Kidney (tissue), 22 donors: ENCODE measurements at places on chromosomes 7 and 10. TPM values are rescaled to one million over a fixed set of nuclear protein-coding genes. Genes with fewer than 3 reads are reported as not detected.

DNA sequence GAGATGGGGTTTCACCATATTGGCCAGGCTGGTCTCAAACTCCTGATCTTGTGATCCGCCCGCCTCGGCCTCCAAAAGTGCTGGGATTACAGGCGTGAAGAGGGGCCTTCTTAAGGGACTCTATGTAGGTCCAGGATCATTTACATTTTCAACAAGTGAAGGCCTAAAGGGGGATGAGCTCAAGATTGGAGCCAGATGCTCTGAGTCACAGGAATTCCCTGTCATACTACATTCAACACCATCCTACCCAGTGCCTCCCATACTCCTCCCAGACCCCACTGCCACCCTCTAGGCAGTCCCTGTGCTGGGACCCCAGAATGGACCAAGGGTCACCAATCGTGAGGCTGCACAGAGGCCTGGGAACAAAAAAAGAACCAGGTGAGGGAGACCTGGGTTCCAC lies 29.9 kb downstream of the CYTH3 start:
- DNase-seq = no peak

CAMK1D gene
- 1.1 TPM for polyA plus RNA-seq

GRCh38 chr7:149006345-149006725 lies 22.0 kb downstream of the PDIA4 start:
- DNase-seq = no peak

DNA sequence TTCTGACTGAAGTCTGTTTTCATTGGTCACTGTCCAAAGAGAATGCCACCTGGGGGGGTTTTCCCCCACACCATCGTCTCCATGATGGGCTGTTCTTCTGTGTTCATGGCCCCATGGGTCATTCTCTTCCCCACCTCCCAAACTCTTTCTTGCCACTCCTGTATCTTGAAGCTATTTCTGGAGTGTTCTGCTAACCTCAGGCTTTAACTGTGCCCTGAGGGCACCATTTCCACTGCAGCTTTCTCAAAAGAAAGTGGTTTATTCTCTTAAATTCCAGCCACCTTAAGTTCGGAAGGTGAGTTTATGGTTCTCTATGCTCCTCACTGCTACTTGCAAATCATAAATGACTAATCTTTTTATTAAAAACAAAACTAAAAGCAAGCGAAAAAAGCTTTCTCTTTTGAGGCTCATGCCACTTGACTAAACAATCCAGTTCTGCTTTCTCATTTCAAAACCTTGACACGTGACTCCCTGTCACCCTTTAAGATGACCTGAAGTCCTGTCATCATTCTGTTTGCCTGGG lies 7.4 kb upstream of the APBB1IP start:
- peak; percentile 5 for DNase-seq

- no peak for DNase-seq
Measured at GRCh38 chr7:68461430-68461829, 1136.8 kb upstream of the AUTS2 start.

UCMA gene
- not detected for polyA plus RNA-seq

DNA sequence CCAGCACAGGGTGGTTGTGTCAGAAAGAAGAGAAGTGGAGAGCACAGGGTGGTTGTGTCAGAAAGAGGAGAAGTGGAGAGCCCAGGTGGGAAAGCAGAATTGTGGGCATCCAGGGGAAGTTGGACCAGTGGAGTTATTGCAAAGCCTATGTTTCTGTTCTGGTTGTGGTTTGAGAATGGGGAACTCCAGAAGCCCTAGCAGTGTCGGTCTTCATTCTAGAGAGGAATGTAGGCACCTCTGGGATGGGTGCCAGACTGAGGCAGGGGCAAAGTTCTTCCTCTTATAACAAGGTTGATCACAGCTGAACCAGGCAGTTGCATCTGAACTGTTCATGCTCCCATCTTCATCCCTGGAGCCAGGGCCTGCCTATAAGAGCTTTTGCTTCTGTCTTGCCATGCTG lies 954 bp downstream of the FSCN3 start:
- no peak for DNase-seq

DNA sequence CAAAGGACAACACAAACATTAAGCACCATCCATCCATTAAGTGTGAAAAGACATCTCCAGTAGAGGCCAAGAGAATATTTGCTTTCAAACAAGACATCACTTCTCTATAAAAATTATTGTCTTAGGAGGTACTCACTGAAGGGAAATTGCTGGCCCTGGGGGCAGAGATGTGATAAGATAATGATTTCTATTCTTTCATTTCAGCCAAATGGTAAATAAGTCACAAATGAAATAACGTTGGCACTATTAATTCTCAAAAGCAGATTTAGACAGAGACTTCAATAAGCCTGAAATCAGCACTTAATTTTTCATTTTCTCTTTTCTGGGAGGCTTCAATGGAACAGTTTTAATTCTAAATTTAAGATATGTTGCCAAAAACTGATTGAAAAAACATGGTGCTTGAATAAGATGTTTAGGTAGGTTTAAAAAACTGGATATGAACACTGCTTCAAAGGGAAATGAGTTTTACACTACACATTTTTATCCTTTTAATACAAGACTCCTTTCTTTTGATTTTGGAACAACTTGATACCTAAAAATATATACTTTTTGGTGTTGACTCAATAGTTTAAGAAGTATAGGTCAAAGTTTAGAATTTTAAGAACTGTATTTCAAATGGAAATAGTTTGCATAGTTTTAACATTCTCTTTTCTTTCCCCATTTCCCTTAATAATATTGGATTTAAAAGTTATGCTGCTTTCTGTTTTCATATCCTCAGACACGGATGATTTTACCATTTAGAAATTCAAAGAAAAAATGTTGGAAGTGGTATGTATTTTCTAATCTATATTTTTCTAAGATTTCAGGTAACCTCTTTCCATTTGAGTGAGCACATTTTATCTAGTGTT lies 204.0 kb downstream of the AHR start:
- DNase-seq = no peak

DNA sequence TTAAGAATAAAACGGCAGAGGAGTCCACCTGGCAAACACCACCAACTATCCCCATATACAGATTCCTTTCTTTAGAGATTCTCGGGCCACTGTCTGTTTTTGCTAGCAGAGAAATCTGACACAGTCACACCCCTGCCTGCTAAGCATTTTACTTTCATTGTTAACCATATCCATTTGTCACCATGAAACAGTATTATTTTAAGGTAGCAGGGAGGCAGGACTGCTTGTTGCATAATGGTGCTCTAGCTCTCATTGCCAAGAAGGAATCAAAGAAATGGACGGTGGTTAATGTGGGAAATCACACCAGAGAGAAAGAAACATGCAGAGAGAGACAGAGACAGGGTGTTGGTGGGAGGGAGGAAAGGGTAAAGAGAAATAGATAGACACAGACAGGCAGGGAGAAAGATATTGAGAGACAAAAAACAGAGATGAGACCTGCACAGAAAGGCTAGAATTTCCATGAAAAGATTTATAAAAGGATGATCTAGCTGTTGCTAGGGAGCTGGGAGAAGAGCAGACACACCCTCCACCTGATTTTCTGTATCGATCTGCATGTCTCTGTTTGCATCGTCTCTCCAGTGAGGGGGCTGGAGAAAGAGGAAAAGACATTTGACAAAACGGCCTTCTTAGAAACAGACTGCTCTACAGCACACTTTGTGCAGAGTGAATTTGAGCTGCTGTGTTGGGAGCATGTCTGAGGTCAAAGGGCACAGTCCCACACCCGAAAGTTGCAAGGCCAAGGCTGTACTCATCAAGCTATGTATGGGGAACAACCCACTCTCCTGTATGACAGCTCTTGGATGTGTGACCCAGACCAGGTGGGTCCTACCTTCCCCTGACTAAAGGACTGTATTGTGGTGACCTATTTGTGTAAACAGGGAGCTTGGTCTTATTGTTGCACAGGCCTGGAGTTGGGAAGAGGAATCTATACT lies 303.1 kb downstream of the FZD1 start:
- no peak for DNase-seq

DNA sequence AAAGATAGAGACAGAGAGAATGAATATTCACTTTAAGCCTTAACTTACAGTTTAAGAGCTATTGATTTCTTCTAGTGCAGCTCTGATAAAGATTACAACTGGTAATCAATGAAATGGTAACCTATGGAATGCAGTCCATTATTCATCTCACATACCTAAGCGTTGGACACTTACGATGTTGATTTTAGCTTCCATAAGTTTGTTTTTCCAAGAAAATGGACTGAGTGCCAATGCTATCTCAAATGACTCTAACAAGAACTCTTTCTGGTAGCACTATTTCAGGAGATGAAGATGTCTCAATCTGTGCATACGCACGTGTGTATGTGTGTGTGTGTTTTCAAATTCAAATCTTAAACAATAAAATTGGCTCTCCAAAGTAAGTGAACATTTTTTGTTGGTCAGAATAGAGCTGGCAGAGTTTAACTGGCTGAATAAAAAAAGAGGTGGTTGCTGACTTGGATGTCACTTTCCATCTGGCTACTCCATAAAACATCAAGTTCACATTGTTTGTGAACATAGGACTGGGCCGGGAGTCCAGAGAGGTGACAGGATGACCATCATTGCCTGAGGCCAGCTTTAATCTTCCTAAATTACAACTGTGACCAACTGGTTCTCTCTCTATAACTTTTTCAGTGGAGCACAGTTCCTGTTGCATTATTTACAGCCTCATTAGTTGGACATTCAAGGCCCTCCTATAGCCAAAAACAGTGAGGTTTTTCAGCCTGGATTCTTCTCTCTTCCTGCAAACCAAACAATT lies 106.9 kb upstream of the CSTF2T start:
- DNase-seq = no peak

- no peak for DNase-seq
Measured at GRCh38 chr7:1934756-1935155, 264.7 kb downstream of the ELFN1 start.
